ENCODE measurements at places on chromosomes 2 and 18. TPM values are rescaled to one million over a fixed set of nuclear protein-coding genes. Genes with fewer than 3 reads are reported as not detected.

The TTC21B gene
- total RNA-seq: 15.4 TPM

- no peaks in the 10 kb centered on the region for H3K4me1 ChIP-seq
- DNase-seq: no peak
- H3K36me3 ChIP-seq: peaks cover 11% of the 10 kb centered on the region
- H3K4me3 ChIP-seq: no peak overlapping the region
These were observed 68.4 kb downstream of the TANK start for GRCh38 chr2:161228511-161229240.

DNA sequence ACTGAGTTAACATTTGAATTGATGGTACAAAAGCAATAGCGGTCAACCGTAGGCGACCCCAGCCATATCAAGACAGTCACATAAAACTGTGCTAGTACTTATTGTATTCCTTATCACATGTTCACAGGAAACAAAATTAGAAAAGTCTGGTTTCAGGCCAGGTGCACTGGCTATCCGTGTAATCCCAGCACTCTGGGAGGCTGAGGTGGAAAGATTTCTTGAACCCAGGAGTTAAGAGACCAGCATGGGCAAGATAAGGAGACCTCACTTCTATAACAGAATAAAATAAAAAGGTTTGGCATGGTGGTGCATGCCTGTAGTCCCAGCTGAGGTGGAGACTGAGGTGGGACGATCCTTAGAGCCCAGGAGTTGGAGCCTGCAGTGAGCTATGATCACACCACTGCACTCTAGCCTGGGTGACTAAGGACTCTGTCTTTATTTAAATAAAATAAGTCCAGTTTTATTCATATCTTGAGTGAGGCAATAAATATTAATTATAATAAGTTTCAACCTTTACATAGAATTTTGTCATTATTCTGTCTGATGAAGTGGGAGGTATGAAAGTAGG lies 84.1 kb upstream of the RGPD4 start:
- H3K4me3 ChIP-seq: no peak overlapping the region
- H3K4me1 ChIP-seq: no peaks in the 10 kb centered on the region
- H3K36me3 ChIP-seq: no peaks in the 10 kb centered on the region
- no peak for DNase-seq

DNA sequence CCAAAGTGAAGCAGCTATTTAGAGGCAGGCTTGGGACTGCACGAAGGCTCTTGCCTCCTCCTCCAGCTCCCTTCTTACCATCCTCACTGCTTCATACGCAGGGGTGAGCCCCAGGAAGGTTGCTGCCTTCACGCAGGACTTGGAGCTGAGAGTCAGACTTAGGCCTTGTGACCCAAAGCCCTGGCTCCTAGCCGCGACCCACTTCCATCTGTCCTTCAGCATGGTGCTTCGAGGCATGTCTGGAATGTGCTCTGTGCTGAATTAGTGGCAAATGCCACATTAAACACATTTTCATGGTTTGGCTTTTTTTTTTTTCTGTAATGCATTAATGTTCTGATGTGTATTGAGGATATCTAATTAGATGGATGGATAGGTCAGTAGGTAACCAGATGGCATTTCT lies 37.5 kb downstream of the ITGB1BP1 start:
- H3K4me3 ChIP-seq: no peak overlapping the region
- H3K27me3 ChIP-seq: no peaks in the 10 kb centered on the region
- H3K36me3 ChIP-seq: peaks cover 19% of the 10 kb centered on the region
- DNase-seq: no peak
- peaks cover 6% of the 10 kb centered on the region for H3K4me1 ChIP-seq

The RFX8 gene
- 2.0 TPM for total RNA-seq

DNA sequence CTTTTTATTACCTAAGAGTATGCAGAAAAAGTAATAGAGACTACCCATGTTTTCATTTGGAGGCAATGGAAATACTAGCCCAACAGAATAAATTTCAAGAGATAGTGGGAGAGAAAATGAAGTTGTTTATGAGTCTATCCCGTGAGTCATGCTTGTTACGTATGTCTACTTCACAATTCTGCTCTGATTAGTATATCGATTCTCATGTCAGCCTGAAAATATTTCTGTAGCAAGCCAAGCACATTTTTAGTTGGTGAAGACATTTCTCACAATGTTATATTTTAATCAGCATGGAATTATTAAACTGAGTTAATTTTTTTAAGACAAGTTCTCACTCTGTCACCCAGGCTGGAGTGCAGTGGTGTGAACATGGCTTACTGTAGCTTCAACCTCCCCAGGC lies 346.1 kb downstream of the RPRM start:
- no peak overlapping the region for H3K27ac ChIP-seq
- H3K4me3 ChIP-seq: no peak overlapping the region
- H3K36me3 ChIP-seq: no peaks in the 10 kb centered on the region
- no peaks in the 10 kb centered on the region for H3K4me1 ChIP-seq
- DNase-seq: no peak
- no peaks in the 10 kb centered on the region for H3K27me3 ChIP-seq

DNA sequence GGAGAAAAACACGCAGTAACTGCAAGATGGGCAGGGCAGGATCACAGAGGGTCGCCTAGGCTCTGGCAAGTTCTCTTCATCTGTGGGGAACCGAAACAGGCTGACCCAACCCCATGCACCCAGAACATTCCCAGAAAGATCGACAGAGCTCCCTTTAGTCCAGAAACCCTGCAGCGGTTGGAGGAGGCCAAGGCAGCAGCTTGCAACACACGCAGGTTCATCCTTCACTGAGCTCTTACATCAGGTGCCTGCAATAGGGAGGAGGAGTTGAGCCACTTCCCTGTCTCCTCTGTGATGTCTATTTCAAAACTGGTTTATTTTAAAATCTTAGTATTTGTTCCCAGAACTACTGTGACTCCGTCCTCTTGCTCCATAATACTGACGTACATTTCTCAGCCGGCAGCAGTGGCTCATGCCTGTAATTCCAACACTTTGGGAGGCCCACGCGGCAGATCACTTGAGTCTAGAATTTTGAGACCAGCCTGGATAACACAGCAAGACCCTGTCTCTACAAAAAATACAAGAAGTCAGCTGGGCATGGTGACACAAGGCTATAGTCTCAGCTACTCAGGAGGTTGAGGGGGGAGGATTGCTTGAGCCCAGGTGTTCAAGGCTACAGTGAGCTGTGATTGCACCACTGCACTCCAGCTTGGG lies 11.5 kb upstream of the SLC11A1 start:
- no peaks in the 10 kb centered on the region for H3K36me3 ChIP-seq
- peak overlapping the region; percentile 91 for H3K27ac ChIP-seq
- H3K27me3 ChIP-seq: no peaks in the 10 kb centered on the region

The EFR3B gene
- 7.7 TPM for total RNA-seq

DNA sequence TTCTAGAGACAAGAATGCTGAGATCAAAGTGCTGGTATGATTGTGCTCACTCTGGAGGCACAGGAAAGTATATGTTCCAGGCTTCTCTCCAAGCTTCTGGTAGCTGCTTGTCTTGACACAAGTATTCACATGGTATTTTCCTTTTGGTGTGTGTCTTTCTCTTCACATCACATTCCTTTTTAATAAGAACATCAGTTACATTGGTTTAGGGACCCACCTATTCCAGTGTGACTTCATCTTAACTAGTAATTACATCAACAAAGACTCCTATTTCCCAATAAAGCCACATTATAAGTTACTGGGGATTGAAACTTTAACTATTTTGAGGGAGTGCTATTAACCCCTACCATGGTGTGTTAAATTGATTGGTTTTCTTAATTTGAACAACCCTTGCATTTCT lies 119.1 kb downstream of the FSIP2 start:
- H3K36me3 ChIP-seq: no peaks in the 10 kb centered on the region
- H3K27ac ChIP-seq: no peak overlapping the region
- no peaks in the 10 kb centered on the region for H3K4me1 ChIP-seq

The VAPA gene
- total RNA-seq: 194 TPM

The FEZ2 gene
- 48.4 TPM for total RNA-seq

DNA sequence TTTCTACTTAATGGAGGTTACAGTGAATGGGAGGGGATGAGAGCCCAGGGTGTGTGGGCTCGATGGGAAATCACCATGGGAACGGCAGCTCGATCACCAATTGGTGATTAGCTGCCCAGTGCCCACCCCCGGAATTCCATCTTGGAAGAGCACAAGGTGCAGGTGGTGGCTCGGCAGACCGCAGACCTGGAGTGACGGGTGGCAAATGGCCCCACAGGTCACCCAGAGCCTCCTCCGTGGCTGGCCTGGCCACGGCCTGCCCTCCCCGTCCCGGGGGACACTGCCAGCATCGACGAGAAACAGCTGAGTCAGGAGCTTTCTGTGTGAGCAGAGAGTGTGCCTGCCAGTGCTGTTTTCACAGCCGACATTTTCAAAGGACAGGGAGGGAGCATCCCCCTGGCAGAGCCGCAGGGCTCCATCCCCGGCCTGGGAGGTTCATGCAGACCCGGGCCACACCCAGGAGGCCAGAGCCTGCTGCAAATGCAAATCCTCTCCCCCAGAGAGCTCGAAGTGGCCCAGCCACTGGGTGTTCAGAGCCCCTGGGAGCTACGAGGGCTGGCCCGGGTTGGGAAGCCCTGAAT lies 176.4 kb upstream of the MYT1L start:
- no peak for DNase-seq
- H3K27me3 ChIP-seq: no peaks in the 10 kb centered on the region
- H3K4me3 ChIP-seq: no peak overlapping the region
- H3K27ac ChIP-seq: no peak overlapping the region

DNA sequence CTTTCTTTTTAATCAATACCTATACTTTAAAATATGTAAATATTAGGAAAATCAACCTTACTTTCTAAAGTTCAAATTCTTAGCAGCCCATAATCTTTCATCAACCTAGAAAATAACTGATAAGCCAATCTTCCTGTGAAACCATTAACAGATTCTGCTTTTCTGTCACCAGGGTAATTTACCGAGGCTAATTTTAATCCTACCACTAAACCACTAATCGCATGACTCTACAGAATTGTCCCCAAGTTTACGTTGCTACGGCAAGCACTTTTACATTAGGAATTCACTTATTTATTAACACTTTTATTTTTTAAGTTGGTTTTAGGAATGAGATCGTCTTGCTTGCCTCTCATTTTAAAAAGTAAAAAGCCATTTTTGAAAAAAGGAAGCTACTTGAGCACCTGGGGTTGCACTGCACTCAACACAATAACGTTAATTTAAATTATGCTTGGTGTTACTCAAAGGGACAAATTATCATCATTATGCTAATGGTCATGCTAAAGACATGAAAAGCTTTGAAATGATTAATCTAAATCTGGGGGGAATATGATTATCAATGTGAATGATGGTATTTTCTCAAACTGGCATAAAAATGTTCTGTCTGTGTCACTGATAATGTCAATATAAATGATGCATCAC lies 10.2 kb downstream of the ZNF516 start:
- no peaks in the 10 kb centered on the region for H3K27me3 ChIP-seq
- no peak for DNase-seq
- H3K4me1 ChIP-seq: no peaks in the 10 kb centered on the region
- no peak overlapping the region for H3K4me3 ChIP-seq
- no peaks in the 10 kb centered on the region for H3K36me3 ChIP-seq
- no peak overlapping the region for H3K27ac ChIP-seq

- no peaks in the 10 kb centered on the region for H3K36me3 ChIP-seq
- no peaks in the 10 kb centered on the region for H3K27me3 ChIP-seq
- H3K4me3 ChIP-seq: no peak overlapping the region
- DNase-seq: no peak
These were observed 298.0 kb downstream of the ZNF407 start for GRCh38 chr18:74895686-74896085.

- no peak overlapping the region for H3K4me3 ChIP-seq
- H3K4me1 ChIP-seq: no peaks in the 10 kb centered on the region
- no peaks in the 10 kb centered on the region for H3K36me3 ChIP-seq
- no peak for DNase-seq
- no peak overlapping the region for H3K27ac ChIP-seq
- no peaks in the 10 kb centered on the region for H3K27me3 ChIP-seq
These were observed 165.5 kb downstream of the L3MBTL4 start for GRCh38 chr18:6249170-6249569.

GRCh38 chr2:45698554-45698953 lies 47.1 kb downstream of the PRKCE start:
- no peaks in the 10 kb centered on the region for H3K36me3 ChIP-seq
- no peak overlapping the region for H3K27ac ChIP-seq
- no peaks in the 10 kb centered on the region for H3K27me3 ChIP-seq
- H3K4me1 ChIP-seq: peaks cover 15% of the 10 kb centered on the region

GRCh38 chr2:68253219-68254068 lies 1.1 kb upstream of the PPP3R1 start:
- H3K4me3 ChIP-seq: peak overlapping the region; percentile 79
- no peak for DNase-seq
- peak overlapping the region; percentile 93 for H3K27ac ChIP-seq
- H3K27me3 ChIP-seq: no peaks in the 10 kb centered on the region

DNA sequence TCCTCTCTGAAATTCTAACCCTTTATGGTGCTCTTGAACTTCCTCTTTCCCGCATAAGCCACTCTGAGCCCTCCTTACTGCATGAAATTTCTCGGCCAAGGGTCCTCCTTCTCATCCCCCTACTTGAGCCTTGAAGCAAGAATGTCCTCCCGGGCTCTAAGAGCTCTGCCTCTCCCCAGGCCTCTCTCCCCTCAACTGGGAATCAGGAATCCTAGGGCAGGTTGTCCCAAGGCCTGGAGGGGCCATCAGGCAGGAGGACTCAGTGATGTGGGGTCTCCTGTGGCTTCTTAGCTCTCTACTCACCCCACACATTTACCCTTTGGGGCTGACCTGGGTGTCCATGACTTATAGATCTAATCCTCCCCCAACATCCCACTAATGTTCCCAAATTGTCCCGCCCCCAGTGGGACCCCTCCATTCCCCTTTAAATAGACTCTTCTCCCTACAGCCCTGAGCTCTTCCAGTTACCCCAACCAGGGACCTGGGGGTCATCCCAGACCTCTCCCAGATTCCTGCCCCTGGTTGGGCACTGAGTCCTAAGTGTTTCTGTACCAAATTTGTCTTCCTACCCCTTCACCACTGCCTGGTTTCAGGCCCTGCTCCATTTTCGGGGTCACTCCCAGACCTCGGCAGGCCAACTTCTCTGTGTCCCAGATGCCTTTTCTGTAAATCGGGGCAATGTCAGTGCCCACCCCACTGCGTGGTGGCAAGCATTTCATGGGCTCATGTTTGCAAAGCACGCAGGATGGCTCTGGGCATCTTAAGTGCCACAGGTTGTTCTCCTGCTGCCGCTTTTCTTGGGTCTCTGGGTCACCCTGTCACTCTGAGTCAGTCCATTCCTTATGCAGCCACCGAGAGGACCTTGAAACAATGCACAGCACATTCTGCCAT lies 171.2 kb downstream of the ASB1 start:
- no peak overlapping the region for H3K4me3 ChIP-seq
- H3K27ac ChIP-seq: peak overlapping the region; percentile 87
- H3K4me1 ChIP-seq: peaks cover 34% of the 10 kb centered on the region
- H3K27me3 ChIP-seq: no peaks in the 10 kb centered on the region
- H3K36me3 ChIP-seq: no peaks in the 10 kb centered on the region

The TRIM54 gene
- total RNA-seq: 295 TPM
